ENCODE measurements at places on chromosomes 16 and 17.

- H3K4me1 ChIP-seq = peaks cover 3% of the 10 kb centered on the region
- H3K4me3 ChIP-seq = no peak overlapping the region
- peak; percentile 18 for DNase-seq
- H3K27me3 ChIP-seq = peaks cover 5% of the 10 kb centered on the region
Observed at GRCh38 chr17:9115214-9116191, 94.2 kb downstream of the NTN1 start.

DNA sequence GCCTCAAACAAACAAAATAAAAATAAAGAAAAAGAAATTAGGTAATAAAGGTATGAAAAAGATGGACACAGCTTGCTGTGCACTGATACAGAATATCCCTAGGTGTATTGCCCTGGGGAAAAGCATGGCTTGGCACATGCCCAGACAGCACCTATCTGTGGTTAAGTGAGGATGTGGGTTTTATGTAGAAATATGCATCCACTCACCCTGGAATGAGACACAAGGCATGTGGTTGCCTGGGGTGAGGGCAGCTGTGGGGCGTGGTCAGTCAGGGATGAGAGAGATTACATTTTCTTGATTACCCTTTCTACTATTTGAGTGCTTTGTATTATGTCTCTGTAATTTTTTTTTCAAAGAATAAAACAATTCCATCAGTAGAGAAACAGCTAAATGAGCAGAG lies 6.9 kb downstream of the PLLP start:
- H3K27ac ChIP-seq = no peak overlapping the region
- no peak for DNase-seq
- no peaks in the 10 kb centered on the region for H3K36me3 ChIP-seq
- peaks cover 7% of the 10 kb centered on the region for H3K27me3 ChIP-seq

DNA sequence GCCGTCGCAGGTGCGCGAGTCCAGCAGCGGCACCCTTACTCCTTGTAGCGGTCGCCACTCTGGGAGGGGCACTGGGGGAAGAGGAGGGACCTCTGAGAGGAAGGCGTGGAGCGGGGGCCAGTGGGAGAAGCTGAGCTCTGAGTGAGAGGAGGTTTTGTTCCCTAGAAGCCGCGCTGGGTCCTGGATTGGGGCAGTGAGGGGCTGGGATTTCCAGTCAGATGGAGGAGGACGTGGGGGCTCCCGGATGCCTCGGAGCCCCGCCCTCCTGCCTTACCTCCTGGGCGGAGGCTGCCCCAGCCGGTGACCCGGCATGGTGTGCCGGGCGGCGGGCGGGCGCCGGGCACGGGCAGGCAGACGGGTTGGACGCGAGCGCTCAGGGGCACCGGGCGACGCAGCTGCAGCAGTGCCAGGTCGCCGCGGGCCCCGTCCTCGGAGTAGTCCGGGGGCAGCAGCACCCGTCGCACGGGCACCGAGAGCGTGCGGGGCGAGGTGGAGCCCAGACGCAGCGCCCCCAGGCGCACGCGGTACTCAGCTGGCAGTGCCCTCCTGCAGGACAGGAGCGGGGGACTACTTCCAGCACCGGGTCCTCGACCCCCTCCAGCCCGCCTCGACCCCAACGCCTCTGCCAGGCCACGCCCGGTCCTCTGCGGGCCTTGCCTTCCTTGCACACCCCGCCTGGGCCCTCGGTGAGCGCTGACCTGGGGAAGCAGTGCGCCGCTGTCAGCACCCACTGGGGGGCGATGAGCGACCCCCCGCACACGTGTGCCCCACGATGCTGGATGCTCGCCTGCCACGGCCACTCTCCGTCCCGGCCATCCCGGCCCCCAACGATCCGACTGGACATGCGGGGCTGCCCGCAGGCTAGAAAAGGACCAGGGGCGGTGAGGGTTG lies 2.0 kb downstream of the PRSS33 start:
- H3K27ac ChIP-seq = no peak overlapping the region
- H3K4me3 ChIP-seq = no peak overlapping the region

- H3K27me3 ChIP-seq = peaks cover 19% of the 10 kb centered on the region
- H3K36me3 ChIP-seq = peaks cover 4% of the 10 kb centered on the region
- peaks cover 5% of the 10 kb centered on the region for H3K4me1 ChIP-seq
- peak; percentile 80 for DNase-seq
- peak within 1 kb of the TSS; percentile 7 for H3K27ac ChIP-seq
Observed at GRCh38 chr17:4903051-4903818, at the start of gene CHRNE. CHRNE (minus strand) TSS chr17:4903098; CDS start chr17:4903063, 35 bp downstream.

DNA sequence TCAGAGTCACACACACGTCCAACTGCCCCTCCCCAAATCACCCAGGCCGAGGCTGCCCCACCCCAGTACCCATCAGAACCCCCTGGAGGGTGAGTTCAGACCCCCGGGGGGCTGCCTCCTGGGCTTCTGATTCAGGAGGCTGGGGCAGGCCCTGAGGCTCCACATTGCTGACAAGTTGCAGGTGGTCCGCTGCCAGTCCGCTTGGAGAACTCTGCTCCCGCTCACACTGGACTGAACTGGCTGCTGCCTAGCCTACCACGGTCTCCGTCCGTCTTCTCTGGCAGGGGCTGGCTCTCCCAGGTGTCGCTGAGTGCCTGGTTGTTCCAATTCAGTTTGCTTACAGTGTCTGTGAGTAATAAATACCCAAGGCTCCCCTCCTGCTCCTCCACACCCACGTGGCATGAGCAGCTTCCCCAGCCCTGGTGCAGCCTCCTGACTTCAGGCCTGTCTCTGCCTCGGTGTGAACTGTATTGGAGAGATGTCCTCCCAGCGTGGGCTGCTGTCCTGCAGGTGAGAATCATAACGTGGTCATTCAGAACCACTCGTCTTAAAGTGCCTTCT lies 163.4 kb downstream of the LAT start:
- H3K27me3 ChIP-seq = peaks cover 4% of the 10 kb centered on the region
- no peak for DNase-seq
- H3K27ac ChIP-seq = no peak overlapping the region
- no peaks in the 10 kb centered on the region for H3K36me3 ChIP-seq
- peaks cover 3% of the 10 kb centered on the region for H3K4me1 ChIP-seq

DNA sequence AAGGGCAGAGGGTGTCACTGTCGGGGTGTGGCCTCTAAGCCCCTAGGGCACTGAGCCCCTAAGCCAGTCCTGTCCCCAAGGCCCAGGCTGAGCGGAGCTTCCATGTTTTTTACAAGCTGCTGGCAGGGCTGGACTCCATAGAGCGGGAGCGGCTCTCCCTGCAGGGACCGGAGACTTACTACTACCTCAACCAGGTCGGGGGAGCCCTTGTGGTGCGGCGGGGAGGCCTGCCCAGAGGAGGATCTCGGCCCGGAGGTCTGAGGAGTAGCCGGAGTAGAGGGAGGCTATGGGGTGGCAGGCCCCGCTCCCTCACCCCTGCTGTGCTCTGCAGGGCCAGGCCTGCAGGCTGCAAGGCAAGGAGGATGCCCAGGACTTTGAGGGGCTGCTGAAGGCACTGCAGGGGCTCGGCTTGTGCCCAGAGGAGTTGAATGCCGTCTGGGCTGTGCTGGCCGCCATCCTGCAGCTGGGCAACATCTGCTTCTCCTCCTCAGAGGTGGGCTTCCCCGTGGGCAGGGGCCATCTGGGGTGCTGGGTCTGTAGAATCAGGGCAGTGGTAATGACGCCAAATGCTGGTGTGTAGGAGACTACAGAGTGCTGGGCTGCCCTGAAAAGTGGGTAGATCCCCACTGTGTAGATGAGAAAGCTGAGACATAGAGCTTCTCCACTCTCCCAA lies 4.9 kb downstream of the MYO15B start:
- no peaks in the 10 kb centered on the region for H3K36me3 ChIP-seq
- no peak for DNase-seq
- H3K27me3 ChIP-seq = peaks cover 8% of the 10 kb centered on the region
- H3K4me1 ChIP-seq = no peaks in the 10 kb centered on the region

- no peaks in the 10 kb centered on the region for H3K4me1 ChIP-seq
- H3K27ac ChIP-seq = no peak overlapping the region
- DNase-seq = no peak
Observed at GRCh38 chr16:83994087-83994486, 26.0 kb downstream of the NECAB2 start.

DNA sequence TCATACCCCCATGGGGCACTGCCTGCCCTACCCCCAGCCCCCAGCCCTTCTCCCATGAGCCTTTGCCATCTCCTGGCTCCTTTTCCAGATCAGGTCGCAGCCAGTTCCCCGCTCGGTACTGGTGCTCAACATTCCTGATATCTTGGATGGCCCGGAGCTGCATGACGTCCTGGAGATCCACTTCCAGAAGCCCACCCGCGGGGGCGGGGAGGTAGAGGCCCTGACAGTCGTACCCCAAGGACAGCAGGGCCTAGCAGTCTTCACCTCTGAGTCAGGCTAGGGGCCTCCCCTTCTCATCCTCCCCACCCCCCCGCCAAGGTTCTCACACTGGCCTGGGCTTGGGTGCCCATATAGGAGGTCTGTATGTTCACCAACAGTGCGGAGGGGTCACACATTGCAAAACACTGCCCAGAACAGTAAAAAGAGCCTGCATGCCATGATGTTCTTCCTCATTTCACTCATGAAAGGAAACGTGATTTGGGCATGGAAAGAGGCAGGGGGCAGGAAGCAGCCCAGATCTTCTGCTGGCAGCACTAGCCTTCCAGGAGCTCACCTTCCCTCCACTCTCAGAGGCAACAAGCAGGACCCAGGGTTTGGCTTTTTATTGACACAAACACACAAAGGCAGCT lies 7.5 kb downstream of the IFI35 start:
- DNase-seq = no peak
- peaks cover 37% of the 10 kb centered on the region for H3K4me1 ChIP-seq
- peaks cover 16% of the 10 kb centered on the region for H3K27me3 ChIP-seq

GRCh38 chr16:72430121-72430520 lies 258.2 kb upstream of the PMFBP1 start:
- H3K4me1 ChIP-seq = no peaks in the 10 kb centered on the region
- H3K36me3 ChIP-seq = peaks cover 4% of the 10 kb centered on the region
- DNase-seq = no peak

DNA sequence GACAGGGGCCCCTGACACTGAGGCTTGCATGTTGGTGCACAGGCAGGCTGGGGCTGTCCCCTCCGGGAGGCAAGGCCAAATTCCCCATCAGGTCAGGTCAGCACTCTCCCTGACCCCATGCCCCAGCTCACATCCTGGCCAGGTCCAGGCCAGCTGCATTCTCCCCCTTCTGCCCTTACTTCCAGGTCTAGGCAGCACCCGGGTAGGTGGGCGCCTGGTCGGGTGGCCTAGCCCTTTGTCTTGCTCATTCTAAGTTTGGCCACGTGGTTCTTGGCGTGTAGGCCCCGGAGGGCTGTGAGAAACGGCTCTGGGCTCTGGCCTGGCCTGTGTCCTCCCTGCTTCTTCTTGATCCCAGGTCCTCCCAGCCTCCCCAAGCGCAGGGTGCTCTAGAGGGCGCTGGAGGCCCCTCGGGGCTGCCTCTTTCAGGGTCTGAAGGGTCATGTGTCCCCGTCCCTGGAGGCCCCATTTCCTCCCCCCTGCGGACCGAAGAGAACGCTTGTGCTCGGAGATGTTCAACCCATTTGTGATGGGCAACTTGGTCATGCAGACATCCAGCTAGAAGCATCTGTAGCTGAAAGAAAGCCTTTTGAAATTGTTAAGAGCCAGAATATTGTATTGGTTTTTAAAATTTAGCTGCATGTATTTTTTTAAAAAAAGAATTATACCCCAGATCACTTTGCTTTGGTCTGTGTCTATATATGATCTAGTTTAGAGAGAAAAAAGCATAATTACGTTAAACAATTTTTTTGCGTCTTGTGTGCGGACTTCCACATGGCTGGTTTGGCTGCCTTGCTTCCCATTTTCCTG lies 6.7 kb downstream of the BAHCC1 start:
- peaks cover 4% of the 10 kb centered on the region for H3K36me3 ChIP-seq
- DNase-seq = no peak
- H3K4me1 ChIP-seq = peaks cover 37% of the 10 kb centered on the region
- peak overlapping the region; percentile 38 for H3K4me3 ChIP-seq
- H3K27me3 ChIP-seq = peaks cover 22% of the 10 kb centered on the region
- no peak overlapping the region for H3K27ac ChIP-seq

DNA sequence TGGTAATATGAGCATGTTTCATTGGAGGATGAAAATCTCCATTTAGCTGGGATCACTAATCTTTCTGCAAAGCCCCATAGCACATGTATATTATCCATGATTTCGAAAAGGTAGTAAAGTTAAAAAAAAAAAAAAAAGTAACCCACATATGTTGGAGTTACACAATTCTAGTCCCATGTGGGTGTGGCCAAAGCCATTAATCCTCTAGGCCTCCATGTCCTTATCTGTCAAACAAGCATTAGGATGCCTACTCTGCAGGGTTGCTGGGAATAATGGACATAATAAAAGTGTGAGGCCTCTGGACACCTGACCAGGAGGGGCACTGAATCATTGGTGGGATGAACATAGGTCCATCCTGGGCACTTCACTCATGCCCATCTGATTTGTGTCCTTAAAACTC lies 29.2 kb upstream of the VAT1L start:
- peaks cover 1% of the 10 kb centered on the region for H3K27me3 ChIP-seq
- DNase-seq = no peak
- H3K36me3 ChIP-seq = no peaks in the 10 kb centered on the region
- no peaks in the 10 kb centered on the region for H3K4me1 ChIP-seq
- no peak overlapping the region for H3K4me3 ChIP-seq
- no peak overlapping the region for H3K27ac ChIP-seq

DNA sequence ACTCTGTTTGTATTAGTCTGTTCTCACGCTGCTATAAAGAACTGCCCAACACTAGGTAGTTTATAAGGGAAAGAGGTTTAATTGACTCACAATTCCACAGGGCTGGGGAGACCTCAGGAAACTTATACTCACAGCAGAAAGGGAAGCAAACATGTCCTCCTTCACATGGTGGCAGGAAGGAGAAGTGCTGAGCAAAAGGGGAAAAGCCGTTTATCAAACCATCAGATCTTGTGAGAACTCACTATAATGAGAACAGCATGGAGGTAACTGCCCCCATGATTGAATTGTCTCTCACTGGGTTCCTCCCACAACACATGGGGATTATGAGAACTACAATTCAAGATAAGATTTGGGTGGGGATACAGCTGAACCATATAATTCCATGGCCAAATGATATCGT lies 30.9 kb downstream of the ABCC1 start:
- H3K27me3 ChIP-seq = peaks cover 4% of the 10 kb centered on the region
- peaks cover 34% of the 10 kb centered on the region for H3K36me3 ChIP-seq
- H3K27ac ChIP-seq = no peak overlapping the region
- DNase-seq = no peak
- no peak overlapping the region for H3K4me3 ChIP-seq
